Stimulated activated CD8-positive, alpha-beta memory T cell treated with anti-CD3 and anti-CD28 coated beads, Interleukin-15, amount 100 ng/mL, for 24 hours (primary cell): ENCODE measurements at places on chromosomes 3 and 15.

DNA sequence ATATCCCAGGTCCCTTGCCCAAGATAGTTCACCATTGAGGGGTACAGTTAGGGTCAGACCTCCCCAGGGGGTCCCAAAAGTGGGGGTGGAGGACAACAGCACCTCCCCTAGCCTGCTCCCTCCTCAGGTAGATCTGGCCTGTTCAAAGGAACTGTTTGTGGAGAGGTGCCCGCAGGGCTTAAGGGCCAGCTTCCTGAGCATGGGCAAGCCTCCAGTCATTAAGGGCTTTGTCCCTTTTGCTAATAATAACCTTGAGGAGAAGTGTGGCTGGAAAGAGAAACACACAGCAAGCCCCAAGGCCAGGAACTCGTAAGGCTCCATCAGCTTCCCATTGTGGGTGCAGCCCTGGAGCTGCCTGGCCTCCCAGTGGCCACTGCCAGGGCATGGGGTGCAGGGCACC is 47.4 kb downstream of the ISG20 start:
- no peak for DNase-seq

DNA sequence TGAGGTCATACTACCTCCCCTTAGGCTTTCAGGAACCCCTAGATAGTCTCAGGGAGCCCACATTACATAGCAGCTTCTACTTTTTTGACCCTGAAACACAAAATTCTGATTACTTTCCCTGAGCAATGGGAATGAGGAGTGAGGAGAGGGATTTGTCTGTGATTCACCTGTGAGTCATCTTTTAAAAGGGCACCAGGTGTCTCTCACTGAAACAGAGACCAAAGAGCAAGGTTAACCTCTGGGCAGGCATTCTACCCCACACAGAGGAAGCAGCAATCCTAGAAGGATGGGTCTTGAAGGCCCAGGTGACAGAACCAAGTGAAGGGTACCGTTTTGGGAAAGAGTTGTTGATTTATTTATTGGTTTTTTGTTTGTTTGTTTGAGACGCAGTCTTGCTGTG is 31.1 kb upstream of the UBE2E2 start:
- no peak for DNase-seq

DNA sequence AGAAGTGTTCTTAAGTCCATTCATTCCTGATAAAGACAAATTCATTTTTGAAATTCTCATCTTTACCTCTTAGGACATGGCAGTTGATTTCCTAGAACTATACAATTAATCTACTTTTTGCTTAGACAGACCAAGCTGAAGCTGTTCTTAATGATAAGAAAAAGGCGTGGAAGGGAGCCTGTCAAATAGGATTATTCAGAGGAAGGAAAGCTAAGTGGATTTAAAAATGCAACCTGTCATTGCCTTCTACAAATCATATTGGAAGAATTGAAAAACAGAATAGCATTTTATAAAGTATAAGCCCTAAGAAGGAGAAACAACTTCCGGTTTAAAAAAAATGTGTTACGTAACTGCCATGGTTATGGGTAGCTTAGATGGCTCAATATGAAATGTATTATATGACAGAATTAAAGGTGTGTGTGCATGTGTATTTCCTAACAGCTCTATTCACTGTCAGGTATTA is 81.2 kb upstream of the RAP2B start:
- no peak for DNase-seq

GRCh38 chr3:45549961-45550360 is 44.6 kb upstream of the LIMD1 start:
- no peak for DNase-seq

GRCh38 chr3:73448041-73448440 is 176.7 kb downstream of the PDZRN3 start:
- no peak for DNase-seq

DNA sequence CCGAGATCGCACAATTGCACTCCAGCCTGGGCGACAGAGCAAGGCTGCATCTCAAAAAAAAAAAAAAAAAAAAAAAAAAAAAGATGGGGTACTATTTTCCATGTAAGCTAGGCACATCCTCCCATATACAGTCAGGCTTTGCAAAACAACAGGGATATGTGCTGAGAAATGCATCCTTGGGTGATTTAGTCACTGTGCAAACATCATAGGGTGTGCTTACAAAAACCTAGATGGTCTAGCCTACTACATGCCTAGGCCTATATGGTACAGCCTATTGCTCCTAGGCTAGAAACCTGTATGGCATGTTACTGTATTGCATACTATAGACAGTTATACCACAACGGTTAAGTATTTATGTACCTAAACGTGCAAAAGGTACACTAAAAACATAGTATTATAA is 75.0 kb downstream of the TTBK2 start:
- no peak for DNase-seq
